ENCODE measurements at places on chromosomes 12 and 14. TPM values are rescaled to one million over a fixed set of nuclear protein-coding genes. Genes with fewer than 3 reads are reported as not detected.
A peak's percentile ranks its signal among the peaks of the same experiment; 100 is the strongest.

GRCh38 chr14:21038441-21039422 lies 3.4 kb upstream of the RNASE7 start:
- peak; percentile 88 for DNase-seq

Gene SERPINA10
- not detected for total RNA-seq

Gene FGD4
- total RNA-seq: 62.6 TPM

DNA sequence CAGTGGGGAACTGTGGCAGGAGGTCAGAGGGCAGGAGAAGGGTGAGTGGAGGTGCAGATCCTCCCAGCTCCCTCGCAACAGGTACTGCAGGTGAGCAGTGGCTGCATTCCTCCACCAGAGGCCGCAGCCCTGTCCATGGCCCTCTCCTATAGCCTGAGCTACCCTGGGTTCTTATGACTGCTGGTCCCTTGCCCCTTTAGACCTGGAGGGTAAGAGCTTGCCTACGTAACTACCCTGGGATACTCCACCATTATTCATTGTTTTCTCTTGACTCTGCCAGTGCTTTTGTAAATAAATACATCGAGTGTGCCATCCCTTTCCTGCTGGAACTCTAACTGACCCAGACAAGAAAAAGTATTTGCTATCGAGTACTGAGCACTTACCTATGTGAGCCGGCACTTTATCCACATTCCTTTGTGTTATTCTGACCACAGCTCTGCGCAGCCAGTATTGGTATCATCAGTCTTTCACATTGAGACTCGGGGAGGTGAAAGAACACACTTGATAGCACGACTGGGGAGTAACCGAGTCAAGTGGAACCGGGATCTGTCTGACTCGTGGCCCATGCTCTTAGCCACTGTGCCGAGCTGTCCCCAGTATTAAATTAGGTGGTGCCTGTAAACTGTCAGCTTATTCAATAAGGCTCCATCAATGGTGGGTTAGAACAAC lies 38.5 kb downstream of the LTBP2 start:
- no peak for DNase-seq

DNA sequence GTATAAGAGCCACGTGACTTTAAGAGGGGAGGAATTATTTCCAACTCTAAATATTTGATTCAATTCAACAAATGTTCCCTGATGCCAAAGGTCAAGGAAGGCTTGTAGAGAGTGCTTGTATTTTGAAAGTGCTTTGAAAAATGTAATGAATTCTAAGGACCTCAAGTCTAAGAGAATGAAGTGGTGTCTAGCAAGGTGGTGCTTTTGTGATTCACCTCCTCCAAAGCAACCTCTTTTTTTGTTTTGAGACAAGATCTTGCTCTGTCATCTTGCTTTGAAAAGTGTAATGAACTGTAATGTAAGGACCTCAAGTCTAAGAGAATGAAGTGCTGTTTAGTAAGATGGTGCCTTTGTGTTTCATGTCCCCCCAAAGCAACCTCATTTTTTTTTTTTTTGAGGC lies 13.7 kb downstream of the AK7 start:
- DNase-seq: no peak
